Head of caudate nucleus (tissue), 42 donors: ENCODE measurements at places on chromosomes 4 and X.

- DNase-seq = no peak
Observed at GRCh38 chrX:65575022-65575421, 40.4 kb upstream of the LAS1L start.

- no peak for DNase-seq
Observed at GRCh38 chr4:152591876-152592275, 56.0 kb upstream of the FBXW7 start.

DNA sequence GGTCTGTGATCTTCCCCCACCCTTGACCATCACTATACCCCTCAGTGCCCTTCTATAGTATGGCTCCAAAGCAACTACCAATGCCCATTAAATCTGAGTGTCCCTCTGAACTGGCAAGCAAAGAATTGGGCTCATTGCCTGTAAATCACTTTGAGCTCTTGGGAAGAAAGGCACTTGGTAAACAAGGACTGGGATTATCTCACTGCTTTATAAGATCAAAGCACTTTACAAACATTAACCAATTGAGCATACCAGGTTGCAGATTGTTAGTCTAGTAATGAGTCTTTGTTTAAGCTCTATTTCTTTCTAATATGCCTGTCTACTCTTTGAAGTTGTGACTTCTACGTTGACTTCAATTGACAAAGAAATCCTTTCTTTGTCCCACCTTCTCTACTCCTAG lies 34.1 kb downstream of the AREG start:
- no peak for DNase-seq

DNA sequence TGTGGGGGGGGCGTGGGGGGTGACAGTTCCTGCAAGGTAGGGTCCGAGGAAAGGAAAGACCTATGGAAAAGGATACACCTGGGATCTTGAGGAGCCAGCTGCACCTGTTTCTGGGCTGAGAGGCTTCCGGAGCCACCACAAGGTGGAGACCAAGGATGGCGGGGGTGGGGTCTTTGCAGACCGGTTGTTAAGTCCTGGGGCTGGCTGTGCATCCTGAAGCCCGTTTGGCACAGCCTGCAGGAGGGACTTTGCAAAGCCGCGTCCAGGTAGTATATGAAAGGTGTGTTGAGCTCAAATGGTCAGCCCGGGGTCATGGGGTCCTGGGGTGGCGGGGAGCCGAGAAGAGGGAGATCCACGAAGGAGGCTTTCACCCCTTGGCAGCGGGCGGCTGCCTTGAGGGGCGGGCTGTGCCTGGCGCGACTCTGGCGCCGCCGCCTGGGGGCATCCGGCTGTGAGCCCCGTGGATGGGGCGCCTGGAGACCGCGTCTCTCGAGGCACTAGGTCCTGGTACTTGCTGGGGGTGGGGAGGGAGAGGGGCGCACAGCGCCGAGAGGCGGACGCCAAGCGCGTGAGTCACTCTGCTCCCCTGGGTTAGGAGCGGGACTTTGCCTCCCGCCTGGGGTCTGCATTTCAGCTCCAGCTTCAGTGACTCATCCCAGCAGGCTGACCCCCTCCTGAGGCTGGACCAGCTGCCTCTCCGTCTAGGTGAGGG lies 58.2 kb upstream of the DYNLT3 start:
- DNase-seq = peak; percentile 10

- DNase-seq = no peak
Observed at GRCh38 chrX:37854748-37855147, 7.4 kb upstream of the DYNLT3 start.

- DNase-seq = no peak
Observed at GRCh38 chr4:26076000-26076587, 162.1 kb downstream of the SMIM20 start.

DNA sequence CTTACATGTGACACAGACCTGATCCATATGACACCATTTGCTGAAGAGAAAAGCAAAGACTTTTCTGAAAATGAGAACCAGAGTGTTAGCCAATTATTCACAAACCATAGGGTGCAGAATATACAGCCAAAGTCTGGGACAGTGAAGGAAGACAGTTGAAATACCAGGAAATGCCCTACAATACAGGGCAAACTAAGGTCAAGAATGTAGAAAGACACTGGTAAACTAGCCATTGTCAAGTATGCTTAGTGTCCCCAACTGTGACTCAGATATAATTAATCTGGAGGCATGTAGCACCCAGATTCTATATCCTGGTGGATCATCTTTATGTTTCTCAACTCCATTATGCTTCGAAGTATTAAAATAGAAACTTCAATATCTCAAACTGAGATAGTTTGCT lies 200.9 kb upstream of the FSTL5 start:
- DNase-seq = no peak
